CD4-positive, alpha-beta memory T cell (primary cell): ENCODE measurements at places on chromosomes 1 and 21. TPM values are rescaled to one million over a fixed set of nuclear protein-coding genes. Genes with fewer than 3 reads are reported as not detected.
A peak's percentile ranks its signal among the peaks of the same experiment; 100 is the strongest.

- DNase-seq: no peak
Observed at GRCh38 chr1:156836892-156837291, 20.2 kb upstream of the SH2D2A start.

DNA sequence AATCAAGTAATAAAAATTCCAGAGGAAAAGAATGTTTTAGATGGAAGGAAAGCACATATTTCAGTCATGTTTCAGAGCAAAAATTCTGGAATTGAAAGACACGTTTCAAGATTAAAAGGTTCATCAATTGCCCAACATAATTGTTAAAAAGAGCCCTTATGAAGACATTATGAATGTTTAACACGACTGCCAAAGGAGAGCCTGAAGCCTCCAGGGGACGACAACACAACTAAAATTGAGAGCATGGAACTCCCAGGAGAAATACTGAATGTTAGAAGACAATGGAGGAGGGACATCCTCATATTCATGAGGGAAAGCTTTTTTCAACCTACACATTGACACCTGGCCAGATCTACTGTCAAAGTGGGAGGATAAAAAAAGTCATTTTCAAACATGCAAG, 16.0 kb downstream of the OR2T11 start:
- DNase-seq: peak; percentile 34

DNA sequence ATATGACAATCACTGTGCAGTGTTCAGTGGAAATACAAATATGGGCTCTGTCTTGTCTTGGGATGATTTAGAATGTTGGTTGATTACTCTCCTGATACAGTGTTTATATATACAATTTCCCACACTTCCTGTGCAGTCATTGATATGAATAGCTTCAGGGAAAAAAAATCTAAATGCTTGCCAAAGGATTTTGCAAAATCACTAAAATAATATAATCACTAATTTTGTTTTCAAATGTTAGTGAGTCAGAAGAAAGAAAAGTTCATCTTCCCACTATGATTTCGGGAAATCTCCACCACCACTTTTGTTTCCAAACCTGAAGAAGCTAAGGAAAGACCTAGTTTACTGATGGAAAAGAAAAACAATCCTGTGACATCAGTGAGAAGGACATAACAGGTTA, 32.1 kb upstream of the CHRM3 start:
- DNase-seq: no peak

DNA sequence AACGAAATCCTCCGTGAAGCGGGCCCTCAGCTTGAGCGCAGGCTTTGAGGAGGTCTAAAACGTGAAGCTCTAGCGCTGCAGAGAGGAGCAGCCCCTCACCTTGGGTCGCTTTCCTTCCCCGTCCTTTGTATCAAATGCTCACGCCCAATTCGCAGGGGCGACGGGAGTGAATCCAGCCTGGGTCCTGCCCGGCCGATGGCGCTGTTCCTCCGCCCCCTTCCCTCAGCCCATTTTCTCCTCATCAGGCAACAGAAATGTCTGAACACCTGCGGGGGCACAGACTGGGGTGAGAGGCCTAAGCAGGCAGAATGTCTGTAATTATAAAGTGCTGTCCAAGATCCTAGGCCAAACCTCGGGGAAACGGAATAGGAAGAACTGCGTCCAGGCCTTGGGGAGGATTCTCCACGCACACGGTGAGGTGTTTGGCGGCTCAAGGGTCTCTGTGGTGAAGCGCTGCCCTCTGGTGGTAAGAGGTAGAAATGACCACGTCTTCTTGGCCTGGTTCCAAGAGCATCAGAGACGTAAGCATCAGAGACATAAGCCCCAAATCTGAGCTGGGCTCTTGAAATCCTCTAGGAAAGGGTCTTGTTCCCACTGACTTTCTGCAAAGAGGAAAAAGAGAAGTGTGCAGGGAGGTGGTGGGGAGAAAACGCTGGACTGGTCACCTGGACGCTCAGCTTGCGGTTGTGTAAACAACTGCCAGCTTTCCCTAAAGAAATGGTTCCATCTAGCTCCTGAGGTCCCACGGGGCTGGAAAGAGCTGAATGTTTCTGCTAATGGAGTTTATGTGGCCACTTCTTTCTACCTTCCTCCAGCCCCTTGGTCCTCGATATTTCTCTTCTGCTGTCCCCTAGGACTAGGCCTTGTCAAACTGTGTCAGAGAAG, 92.1 kb upstream of the CD53 start:
- DNase-seq: peak; percentile 81

DNA sequence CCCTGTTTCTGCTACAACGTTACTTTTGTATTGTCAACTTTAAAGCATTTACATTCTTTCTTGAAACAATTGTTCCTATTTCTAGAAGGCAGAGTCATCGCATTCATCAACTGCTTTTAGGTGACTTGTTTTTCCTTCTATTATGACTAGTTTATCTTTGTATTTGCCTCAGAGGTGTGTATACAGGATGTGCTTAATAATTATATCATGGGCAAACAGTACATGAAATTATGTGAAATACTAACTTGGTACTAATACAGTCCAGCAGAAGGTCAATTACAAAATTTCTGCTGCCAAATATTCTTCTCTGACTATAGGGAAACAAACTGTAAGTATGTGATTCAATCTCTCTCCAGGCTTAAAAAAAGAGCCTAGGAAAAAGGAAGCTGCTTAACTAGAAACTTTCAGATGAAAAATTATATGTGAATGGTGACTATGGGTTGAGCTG, 101.6 kb downstream of the C4BPA start:
- DNase-seq: no peak

DNA sequence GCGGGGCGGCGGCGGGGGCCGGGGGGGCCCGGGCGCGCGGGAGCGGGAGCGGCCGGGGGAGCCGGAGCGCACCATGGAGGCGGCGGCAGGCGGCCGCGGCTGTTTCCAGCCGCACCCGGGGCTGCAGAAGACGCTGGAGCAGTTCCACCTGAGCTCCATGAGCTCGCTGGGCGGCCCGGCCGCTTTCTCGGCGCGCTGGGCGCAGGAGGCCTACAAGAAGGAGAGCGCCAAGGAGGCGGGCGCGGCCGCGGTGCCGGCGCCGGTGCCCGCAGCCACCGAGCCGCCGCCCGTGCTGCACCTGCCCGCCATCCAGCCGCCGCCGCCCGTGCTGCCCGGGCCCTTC, 546 bp downstream of the SKI start:
- no peak for DNase-seq

GRCh38 chr1:203713125-203713524, 51.9 kb upstream of the LAX1 start:
- DNase-seq: no peak

DNA sequence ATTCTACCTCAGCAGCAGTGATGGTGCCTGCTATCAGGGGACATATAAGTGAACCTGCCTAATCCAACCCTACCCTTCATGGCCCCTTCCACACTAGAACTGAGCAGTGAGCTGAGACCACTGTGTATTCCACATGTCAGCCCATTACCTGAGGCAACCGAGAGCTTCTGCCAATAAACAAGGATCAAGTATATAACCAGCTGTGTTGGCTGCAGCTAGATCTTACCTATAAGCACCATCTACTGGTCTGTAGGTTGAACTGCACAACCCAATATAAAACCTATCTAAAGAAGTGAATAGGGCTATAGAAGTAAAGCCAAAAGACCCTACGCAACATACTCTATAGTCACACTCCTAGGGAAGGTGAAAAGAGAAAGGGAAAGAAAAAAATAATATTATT, 376.9 kb downstream of the HHIPL2 start:
- no peak for DNase-seq

DNA sequence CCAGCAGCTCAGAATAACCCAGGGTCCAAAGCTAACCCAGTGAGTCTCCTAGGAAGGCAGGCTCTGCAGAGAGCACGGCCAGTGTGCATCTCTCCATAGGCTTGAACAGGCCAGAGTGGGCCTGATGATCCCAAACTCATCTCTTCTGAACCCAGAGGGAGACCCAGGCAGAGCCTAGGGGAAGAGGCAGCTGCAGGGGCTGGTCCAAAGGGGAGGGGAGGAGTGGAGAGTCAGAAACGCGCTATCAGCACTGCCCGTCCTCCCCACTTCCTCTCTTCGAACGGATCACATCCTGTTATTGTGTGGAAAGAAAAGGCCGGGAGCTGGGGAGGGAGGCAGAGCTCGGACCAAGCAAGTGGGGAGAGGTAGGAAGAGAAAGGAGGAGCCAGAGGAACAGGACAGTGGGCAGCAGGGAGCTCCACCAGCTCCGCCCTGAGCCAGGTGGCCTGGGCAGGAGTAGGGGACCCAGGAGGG, 20.2 kb downstream of the TAL1 start:
- DNase-seq: no peak

Gene OR2T29
- not detected for total RNA-seq

Gene RIPK4
- total RNA-seq: 0.36 TPM

Gene AGT
- not detected for total RNA-seq

Gene KCNA3
- 124 TPM for total RNA-seq

Gene ZNF683
- total RNA-seq: not detected
